ENCODE measurements at places on chromosomes 13 and 19. TPM values are rescaled to one million over a fixed set of nuclear protein-coding genes. Genes with fewer than 3 reads are reported as not detected.

TMC4 gene
- 1.0 TPM for total RNA-seq

PGLYRP1 gene
- not detected for total RNA-seq

TNNI3 gene
- not detected for total RNA-seq

CSNK1G2 gene
- 117 TPM for total RNA-seq

ZNF486 gene
- 4.8 TPM for total RNA-seq

CYP4F3 gene
- not detected for total RNA-seq

FOXA3 gene
- total RNA-seq, result not detected

FCER2 gene
- total RNA-seq, result not detected

MEIOSIN gene
- total RNA-seq, result not detected

HMGB1 gene
- 540 TPM for total RNA-seq

MBD3L3 gene
- total RNA-seq, result not detected

ADAMTSL5 gene
- 6.0 TPM for total RNA-seq
